ENCODE measurements at places on chromosomes 6 and 20. TPM values are rescaled to one million over a fixed set of nuclear protein-coding genes. Genes with fewer than 3 reads are reported as not detected.

GRCh38 chr20:36482044-36482473, 59.3 kb upstream of the MYL9 start:
- DNase-seq = peak; percentile 78

Gene NOL7
- 44.8 TPM for total RNA-seq

Gene C20orf144
- total RNA-seq = not detected

- DNase-seq = no peak
Measured at GRCh38 chr6:35083507-35083906, 57.6 kb downstream of the TCP11 start.

DNA sequence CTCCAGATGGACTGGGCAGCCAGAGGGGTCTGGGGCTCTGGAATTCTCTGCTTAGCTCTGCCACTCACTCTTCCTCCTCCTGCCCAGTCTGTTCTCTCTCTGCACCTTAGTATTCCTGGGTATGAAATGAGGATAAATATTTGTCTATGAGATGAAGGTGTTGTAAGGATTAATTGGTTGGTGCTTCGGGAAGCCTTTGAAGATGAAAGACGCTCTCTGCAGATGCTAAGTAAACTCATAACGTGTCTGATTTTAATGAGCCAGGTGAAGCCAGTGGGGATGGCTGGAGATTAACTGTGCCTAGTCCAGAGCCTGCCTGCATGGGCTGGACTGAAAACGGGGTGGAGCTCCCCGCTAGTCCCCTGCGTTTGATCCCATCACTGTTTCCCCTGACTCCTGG, 23.1 kb upstream of the TCP11 start:
- no peak for DNase-seq

Gene ZC2HC1B
- not detected for total RNA-seq

- DNase-seq = no peak
Measured at GRCh38 chr20:56440346-56441007, 27.9 kb upstream of the RTF2 start.

- no peak for DNase-seq
Measured at GRCh38 chr6:169950558-169950957, 199.1 kb downstream of the ERMARD start.

Gene ZGPAT
- 14.2 TPM for total RNA-seq

Gene HLA-DQA2
- 0.18 TPM for total RNA-seq

- DNase-seq = no peak
Measured at GRCh38 chr6:146775220-146775619, 176.4 kb downstream of the ADGB start.

Gene SCUBE3
- 7.5 TPM for total RNA-seq

DNA sequence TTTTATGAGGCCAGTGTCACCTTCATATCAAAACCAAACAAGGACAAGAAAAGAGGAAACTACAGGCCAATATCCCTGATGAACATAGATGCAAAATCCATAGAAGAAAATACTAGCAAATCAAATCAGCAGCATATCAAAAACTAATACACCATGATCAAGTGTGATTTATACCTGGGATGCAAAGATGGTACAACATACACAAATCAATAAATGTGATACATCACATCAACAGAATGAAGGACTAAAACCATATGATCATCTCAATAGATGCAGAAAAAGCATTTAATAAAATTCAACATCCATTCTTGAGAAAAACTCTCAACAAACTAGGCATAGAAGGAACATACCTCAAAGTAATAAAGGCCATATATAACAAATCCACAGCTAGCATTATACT, 8.1 kb upstream of the GINM1 start:
- DNase-seq = no peak

Gene PKHD1
- not detected for total RNA-seq

Gene LHFPL5
- not detected for total RNA-seq

Gene SLC16A10
- total RNA-seq = 3.3 TPM

DNA sequence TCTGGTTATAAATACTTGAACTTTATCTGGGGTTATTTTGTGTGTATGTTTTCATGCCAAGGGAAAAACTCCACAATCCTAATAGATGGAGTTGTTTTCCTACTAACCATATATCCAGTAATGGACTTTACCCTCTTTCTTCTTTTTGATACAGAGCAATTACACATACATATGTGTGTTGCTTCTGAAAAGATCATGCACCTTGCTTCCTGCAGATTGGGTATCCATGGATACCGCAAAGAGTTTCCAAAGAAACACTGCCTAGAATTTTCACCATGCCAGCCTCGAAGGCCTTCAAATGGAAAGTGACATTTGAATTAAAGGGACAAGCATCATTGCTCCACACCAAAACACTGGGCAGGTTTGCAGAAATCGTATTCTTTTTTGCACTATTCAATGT, 26.8 kb downstream of the HDDC2 start:
- no peak for DNase-seq

DNA sequence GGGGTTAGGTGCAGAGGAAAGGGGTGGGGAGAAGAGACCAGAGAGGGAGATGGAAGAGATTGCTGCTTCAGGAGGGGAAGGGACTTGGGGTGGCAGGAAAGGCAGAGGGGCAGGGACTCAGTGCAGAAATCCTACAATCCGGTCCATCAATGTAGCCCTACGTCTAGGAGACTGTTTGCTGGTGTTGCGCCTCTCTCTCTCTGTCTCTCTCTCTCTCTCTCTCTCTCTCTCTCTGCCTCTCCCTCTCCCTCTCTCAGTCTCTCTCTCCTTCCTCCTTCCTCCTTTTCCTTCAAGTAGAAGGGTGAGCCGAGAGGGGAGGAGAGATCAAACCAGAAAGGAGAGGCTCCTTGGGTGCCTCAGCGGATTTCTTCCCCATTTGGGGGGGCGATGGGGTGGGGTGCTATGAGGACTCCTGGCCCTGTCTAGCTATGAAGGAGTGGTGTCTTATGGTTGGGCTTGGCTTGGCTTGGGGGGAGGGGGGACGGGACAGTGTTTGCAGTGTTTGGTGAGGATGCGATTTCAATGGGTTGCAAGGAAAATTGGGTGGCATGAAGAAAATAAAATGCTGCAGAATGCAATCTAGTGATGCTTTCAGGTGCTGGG, 181.2 kb downstream of the TBXT start:
- peak; percentile 27 for DNase-seq

Gene PAX1
- not detected for total RNA-seq

Gene RAD21L1
- not detected for total RNA-seq

- no peak for DNase-seq
Measured at GRCh38 chr6:135418040-135418760, 79.3 kb downstream of the AHI1 start.

- DNase-seq = no peak
Measured at GRCh38 chr6:22357724-22358189, 60.9 kb upstream of the PRL start.

DNA sequence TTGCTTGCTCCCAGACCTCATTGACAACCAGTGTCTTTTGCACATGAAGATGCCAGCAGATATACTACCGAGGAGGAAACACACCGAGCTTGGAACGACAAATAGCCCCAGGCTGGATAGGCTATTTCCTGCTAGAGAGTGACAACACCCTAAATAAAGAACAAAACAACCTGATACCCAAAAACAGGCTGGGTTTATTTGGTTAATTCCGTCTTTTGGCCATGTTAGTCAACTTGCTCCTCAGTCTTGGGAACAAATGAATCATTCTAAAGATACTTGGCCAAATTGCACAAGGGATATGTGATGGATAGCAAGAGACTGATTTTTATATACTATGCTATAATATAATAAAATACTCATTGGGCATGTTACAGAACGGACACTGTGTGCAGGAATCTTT, 11.5 kb upstream of the MUC22 start:
- no peak for DNase-seq

Gene PTK6
- total RNA-seq = not detected

DNA sequence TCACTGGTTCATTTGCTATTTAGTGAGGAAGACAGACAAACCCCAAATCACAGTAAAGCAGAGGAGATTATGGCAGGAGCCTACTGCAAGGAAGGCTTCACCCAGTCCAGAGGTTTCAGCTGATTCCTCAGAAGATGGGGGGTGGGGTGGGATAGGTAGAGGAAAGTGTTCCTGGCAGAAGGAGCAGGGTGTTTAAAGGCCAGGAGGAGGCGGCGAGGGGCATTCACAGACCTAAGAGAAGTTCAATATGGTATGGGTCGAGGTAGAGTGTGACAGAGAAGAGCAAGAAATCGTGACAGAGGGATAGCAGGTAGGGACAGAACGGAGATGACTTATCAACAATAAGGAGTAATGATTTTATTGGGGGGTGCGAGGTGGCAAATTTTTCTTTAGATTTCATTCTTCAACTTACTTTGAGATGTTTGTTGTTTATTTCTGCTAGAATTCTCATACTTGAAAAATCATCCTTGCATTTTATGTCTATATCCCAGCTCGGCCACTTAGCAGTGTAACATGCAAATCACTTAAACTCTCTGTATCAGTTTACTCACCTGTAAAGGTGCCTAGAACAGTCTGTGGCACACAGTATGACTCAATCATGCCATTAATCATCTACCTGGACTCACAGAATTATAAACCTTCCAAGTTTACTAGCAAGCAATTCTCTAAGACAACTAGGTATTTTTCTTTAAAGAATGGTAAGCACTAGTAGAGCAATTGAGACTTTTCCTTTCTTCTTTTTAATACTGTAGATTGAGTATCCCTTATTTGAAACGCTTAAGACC, 176.7 kb downstream of the REV3L start:
- DNase-seq = no peak

DNA sequence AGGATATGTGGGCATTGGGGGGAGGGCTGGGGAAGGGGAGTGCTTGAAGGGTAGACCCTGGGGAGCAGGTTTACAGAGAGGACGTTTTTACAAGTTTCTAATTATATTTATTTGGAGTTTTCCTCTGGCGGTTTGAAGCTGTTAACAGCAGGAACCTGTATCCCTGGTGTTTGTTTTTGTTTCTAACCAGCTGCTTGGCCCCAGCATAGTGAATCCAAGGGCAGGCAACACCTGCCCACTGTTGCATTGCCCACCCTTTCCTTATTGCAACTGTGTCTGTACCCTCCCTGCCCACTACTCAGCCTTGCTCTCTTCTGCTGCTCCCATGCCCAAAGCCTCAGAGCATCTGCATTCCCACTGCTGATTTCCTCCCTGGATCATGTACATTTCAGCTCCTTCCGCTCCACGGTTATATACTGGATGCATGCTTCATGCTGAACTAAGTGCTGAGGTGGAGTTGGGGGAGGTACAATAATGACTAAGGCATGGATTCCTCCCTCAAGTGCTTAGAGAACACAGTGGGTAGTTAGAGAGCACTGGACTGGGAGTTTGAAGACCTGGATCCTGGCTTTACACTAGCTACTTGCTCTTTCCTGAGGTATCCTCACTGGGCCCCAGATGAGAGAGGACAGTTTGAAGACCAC, 6.0 kb downstream of the SCUBE3 start:
- no peak for DNase-seq

- DNase-seq = no peak
Measured at GRCh38 chr6:53119772-53120409, 28.8 kb downstream of the GCM1 start.

- DNase-seq = no peak
Measured at GRCh38 chr6:44661221-44662008, 273.9 kb downstream of the CDC5L start.

DNA sequence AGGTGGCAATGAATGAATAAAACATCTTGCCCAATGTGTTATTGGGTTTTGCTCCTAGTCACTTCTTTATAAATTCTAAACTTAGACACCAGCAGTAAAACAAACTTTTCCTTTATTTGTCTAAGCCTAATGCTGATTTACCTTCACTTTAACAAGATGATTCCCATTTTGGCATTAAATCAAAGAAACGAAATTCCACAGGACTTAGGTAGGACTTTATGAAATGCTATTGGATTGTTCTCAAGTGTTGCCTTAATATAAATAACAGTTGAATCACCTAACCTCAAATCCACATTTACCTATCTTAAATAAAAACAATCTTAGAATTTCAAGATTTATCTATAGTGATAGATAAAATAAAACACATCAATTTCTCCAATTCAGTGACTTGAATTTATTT, 831.8 kb downstream of the EPHA7 start:
- no peak for DNase-seq

DNA sequence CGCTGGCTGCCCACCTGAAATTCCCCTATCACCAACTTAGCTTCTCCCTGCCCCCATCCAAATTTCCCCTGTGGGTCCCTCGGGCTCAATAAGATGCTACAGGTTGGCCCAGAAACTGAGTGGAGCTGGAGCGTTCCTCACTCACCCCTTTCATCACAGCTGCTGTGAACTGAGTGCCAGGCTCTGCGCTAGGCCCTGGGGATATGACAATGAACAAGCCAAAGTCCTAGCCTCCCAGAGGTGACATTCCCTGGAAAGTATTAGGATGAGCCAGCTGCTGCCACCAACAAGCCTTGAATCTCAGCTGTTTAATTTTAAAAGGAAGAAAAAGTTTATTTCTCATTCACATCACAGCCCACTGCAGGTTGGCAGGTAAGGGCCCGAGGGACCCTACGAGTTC, 86.6 kb upstream of the EYA2 start:
- DNase-seq = no peak

DNA sequence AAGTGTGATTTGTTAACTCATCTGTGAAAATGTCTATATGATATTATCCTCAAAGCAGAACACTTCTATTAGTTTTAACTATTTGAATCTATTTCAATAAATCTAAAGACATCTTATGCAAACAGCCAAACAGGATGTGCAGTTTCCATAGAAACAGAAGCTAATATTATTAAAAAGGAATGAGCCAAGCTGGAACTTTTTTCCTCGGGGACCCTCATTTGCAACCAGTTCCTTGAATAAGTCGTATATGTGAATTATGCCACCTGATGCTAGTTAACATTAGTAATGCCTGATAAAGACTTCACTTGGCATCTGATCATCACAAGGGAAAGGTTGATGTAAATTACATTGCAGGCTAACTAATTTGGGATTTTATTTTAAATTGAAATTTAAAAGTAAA, 216.9 kb upstream of the SMLR1 start:
- DNase-seq = no peak

GRCh38 chr6:22668307-22668706, 98.9 kb downstream of the HDGFL1 start:
- peak; percentile 48 for DNase-seq

Gene GPX5
- not detected for total RNA-seq

DNA sequence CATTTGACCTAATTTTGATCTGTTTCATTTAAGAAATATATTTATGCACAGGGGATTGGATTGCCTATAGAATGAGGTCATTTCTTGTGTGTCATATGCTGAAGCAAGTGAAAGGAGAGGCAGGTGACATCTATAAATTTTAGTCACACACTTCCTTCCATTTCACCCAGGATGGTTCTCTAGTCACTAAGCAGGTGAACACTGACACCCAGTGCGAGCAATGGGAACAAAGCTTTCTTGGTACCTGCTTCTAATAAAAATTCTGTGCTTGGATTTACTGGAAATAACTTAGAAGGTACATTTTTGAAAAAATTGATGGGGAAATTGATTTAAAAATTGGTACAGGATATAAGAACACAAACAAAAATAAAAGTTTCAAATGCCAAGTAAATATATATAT, 66.9 kb upstream of the MC3R start:
- DNase-seq = no peak

Gene AFDN
- total RNA-seq = 79.9 TPM

Gene WFDC10B
- total RNA-seq = not detected

- DNase-seq = no peak
Measured at GRCh38 chr6:45732731-45733130, 282.9 kb downstream of the CLIC5 start.

Gene CALHM6
- 1.8 TPM for total RNA-seq

Gene DHX16
- 21.5 TPM for total RNA-seq

Gene ADGRF5
- 51.3 TPM for total RNA-seq

Gene SEL1L2
- 3.8 TPM for total RNA-seq

- DNase-seq = no peak
Measured at GRCh38 chr6:27888566-27888965, 23.6 kb downstream of the OR2B2 start.

- DNase-seq = peak; percentile 65
Measured at GRCh38 chr20:36199345-36200257, 36.7 kb upstream of the AAR2 start.

Gene SMLR1
- not detected for total RNA-seq
